ENCODE measurements at places on chromosomes 16 and 17. TPM values are rescaled to one million over a fixed set of nuclear protein-coding genes. Genes with fewer than 3 reads are reported as not detected.

GRCh38 chr17:81518785-81519283 lies 6.2 kb upstream of the ACTG1 start:
- H3K4me1 ChIP-seq: peaks cover 34% of the 10 kb centered on the region
- peak overlapping the region; percentile 44 for H3K4me3 ChIP-seq
- peaks cover 5% of the 10 kb centered on the region for H3K27me3 ChIP-seq
- peak; percentile 54 for DNase-seq
- H3K36me3 ChIP-seq: peaks cover 1% of the 10 kb centered on the region
- no peak overlapping the region for H3K27ac ChIP-seq

DNA sequence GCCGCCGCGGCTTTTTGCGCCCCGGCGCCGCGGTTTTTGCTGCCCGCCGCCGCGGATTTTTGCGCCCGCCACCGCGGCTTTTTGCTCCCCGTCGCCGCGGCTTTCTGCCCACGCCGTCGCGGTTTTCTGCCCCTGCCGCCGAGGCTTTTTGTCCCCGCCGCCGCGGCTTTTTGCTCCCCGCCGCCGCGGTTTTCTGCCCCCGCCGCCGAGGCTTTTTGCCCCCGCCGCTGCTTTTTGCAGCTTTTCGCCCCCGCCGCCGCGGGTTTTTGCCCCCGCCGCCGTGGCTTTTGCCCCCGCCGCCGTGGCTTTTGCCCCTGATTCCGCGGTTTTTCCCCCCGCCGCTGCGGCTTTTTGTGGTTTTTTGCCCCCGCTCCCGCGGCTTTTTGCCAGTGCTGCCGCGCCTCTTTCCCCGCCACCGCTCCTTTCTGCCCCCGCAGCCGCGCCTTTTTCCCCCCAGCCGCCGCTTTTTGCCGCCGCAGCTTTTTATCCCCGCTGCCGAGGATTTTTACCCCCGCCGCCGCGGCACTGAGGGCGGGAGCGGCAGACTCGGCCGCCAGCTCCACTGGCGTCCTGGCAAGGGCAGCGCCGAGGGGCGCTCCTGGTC lies 518.6 kb upstream of the WSB1 start:
- H3K36me3 ChIP-seq: peaks cover 5% of the 10 kb centered on the region
- H3K4me3 ChIP-seq: no peak overlapping the region
- DNase-seq: no peak
- no peaks in the 10 kb centered on the region for H3K27me3 ChIP-seq
- H3K4me1 ChIP-seq: no peaks in the 10 kb centered on the region

GRCh38 chr16:13912891-13913290 lies 7.1 kb upstream of the ERCC4 start:
- peaks cover 19% of the 10 kb centered on the region for H3K27me3 ChIP-seq
- peaks cover 2% of the 10 kb centered on the region for H3K4me1 ChIP-seq
- no peak overlapping the region for H3K27ac ChIP-seq
- H3K4me3 ChIP-seq: no peak overlapping the region
- no peaks in the 10 kb centered on the region for H3K36me3 ChIP-seq
- DNase-seq: no peak

C17orf100 gene
- total RNA-seq: 1.4 TPM

TOM1L1 gene
- total RNA-seq: 0.66 TPM
